ENCODE measurements at places on chromosomes 3 and 15. TPM values are rescaled to one million over a fixed set of nuclear protein-coding genes. Genes with fewer than 3 reads are reported as not detected.

Gene POLR2M
- 60.6 TPM for total RNA-seq

Gene THAP10
- total RNA-seq, result 0.89 TPM

Gene CELF6
- not detected for total RNA-seq

Gene SLC15A2
- total RNA-seq, result 0.59 TPM

Gene KLHL18
- 23.8 TPM for total RNA-seq

Gene DZIP1L
- 25.2 TPM for total RNA-seq

Gene SKOR1
- 0.09 TPM for total RNA-seq

Gene CKMT1A
- not detected for total RNA-seq

Gene ATOSA
- 22.4 TPM for total RNA-seq

Gene CLDN18
- not detected for total RNA-seq

Gene RLBP1
- not detected for total RNA-seq

Gene PGBD4
- total RNA-seq, result 3.3 TPM

Gene DNASE1L3
- not detected for total RNA-seq

Gene TMEM207
- total RNA-seq, result not detected

Gene SEMA6D
- 0.46 TPM for total RNA-seq

Gene GOLGA8T
- not detected for total RNA-seq

Gene GPR149
- not detected for total RNA-seq
